ENCODE measurements at places on chromosomes 3 and 15.

DNA sequence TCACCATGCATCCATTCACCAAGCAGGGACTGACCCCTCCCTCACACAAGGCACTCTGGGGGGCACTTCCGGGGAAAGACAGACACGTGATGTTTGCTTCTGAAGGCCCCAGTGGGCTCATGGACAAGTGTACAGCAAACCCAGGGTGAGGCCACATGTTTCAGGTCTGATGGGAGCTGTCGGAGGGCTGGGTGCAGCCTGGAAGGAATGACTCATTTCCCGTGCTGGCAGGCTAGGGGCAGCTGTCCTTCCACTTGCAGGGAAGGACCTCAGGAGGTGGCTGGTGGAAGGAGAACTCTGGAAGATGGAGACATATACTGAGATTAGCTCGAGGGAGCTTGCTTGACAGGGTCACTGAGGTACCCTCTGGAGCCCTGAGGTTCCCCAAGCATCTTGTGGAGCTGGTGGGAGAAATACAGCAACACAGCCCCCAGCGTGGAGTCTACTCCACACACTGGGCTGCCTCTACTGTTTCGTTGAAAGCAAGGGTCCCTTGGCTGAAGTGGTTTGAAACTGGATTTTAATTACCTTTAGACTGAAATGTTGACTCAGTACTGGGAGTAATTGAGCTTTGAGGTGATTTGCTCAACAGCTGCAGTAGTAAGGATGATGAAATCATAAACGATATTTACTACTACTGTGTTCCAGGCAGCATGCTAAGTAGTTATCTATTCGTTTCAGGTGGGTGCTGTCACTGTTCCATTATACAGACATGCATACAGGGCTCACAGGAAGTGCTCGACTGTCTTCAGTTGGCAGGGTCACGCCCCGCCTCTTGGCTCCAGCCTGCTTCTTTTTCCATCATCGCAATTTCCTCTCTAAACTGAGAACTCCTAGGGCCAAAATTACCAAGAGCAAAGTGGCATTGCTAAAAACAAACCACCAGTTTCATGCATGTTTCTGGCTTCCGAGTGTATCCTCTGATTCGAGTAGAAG lies 230.4 kb downstream of the ADAMTS17 start:
- DNase-seq = no peak

DNA sequence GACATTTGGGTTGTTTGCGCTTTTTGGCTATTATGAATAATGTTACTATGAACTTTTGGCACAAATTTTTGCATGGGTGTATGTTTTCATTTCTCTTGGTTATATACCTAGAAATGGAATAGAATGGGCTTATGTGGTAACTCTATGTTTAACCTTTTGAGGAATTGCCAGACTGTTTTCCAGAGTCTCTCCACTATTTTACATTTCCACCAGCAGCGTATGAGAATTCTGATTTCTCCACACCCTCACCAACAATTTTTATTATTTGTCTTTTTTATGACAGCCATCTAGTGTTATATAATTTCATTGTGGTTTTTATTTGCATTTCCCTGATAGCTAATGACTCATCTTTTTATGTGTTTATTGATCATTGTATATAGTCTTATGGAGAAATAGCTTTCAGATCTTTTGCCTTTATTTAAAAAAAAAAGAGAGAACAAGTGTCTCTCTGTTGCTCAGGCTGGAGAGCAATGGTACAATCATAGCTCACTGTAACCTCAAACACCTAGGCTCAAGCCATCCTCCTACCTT lies 247.2 kb downstream of the OPA1 start:
- DNase-seq = no peak

DNA sequence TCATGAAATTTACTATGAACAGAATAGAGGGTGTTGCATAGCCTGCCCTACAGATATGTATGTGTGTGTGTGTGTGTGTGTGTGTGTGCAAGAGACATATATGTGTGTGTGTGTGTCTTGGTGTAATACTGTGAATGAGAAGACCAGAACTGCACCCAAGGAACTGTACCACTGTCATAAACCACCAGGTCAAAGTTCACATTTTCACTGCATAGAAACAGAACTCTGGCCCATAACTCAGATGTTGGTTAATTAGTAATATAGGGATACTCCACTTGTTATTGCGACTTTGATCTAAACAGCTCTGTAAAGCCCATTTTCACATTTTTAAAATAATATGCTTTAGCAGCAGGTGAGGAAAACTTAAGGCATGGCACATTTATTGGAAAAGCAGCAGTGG lies 111.8 kb downstream of the IGF2BP2 start:
- DNase-seq = no peak

- DNase-seq = no peak
Observed at GRCh38 chr15:95501865-95502264, 828.6 kb upstream of the NR2F2 start.

GRCh38 chr15:68347392-68347791 lies 69.8 kb downstream of the FEM1B start:
- no peak for DNase-seq

DNA sequence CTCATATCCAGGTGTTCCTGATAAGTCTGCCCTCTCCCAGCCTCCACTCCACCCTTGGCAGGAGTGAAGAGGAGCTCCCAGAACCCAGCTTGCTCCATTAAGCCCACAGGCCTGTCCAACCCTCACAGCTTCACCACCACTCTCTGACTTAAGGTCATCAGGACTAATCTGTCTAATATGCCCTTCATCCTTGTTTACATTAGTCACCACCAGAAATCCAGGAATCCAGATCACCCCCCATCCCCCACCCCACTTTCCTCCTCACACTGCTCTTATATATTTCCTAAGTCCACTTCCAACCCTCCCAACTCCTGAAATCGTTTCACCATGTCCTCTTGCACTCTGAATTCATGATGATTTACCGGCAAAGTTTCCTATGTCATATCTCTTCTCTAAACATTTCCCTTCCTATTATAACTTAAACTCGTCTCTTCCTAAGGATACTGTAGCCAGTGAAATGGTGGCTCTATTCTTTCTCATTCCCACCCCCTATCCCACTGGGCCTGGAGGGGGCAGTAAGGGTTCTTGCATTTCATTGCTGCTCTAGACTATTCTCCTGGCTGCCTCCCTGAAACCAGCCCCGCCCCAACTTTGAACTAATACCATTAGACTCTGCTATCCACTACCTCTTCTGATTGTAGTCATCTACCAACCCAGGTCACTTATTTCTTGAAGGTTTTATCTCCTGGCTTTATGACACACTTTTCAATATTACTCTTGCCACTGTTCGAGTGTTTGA lies 43.4 kb downstream of the PPP2R3A start:
- DNase-seq = no peak

All from activated naive CD4-positive, alpha-beta T cell (primary cell).